ENCODE measurements at places on chromosomes 1 and 21.

- DNase-seq: no peak
These were observed 24.5 kb upstream of the GNPAT start for GRCh38 chr1:231216498-231216897.

DNA sequence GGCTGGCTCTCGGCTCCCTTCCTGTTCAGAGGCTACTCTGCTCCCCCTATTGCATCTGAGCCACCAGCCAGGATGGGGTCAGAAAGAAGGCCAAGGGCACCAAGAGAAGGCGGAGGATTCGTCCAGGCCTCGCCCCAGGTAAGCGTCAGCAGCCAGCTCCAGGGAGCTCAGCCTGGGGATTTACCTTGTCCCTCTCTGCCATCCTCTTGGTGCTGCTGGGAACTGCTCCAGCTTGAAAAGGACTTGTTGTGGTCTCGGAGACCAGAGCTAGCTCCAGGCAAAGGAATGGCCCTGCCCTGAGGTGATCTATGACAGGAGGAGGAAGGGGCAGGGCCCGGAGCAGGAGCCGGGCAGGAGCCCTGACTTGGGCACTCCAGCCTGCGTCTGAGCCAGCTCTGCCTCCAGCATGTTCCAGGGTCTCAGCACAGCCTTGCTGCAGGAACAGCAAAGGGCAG is 113.7 kb upstream of the IFFO2 start:
- DNase-seq: no peak

GRCh38 chr1:44919400-44919799 is 67.0 kb downstream of the EIF2B3 start:
- no peak for DNase-seq

- no peak for DNase-seq
These were observed 898.3 kb upstream of the B3GALT2 start for GRCh38 chr1:194084755-194085154.

DNA sequence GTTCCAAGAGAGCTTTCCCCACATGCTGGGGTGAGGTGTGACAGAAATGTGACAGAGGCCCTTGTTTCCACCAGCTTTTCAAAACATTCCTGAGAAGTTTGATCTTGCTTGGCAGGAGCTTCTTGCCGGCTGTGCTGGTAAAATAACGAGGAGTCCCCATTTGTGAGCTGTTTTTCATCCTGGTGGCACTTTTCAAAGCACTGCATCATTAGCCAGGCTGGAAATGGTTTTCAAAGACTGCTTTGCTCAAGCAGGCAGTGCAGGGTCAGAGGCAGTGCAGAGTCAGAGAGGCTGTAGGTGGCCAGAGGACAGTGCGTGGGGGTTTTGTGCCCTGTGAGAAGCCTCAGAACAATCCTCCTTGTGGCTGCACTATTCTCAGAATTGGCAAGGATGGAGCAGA is 75.8 kb upstream of the KCNA3 start:
- no peak for DNase-seq

GRCh38 chr1:197339106-197340060 is 71.3 kb downstream of the CRB1 start:
- DNase-seq: no peak

DNA sequence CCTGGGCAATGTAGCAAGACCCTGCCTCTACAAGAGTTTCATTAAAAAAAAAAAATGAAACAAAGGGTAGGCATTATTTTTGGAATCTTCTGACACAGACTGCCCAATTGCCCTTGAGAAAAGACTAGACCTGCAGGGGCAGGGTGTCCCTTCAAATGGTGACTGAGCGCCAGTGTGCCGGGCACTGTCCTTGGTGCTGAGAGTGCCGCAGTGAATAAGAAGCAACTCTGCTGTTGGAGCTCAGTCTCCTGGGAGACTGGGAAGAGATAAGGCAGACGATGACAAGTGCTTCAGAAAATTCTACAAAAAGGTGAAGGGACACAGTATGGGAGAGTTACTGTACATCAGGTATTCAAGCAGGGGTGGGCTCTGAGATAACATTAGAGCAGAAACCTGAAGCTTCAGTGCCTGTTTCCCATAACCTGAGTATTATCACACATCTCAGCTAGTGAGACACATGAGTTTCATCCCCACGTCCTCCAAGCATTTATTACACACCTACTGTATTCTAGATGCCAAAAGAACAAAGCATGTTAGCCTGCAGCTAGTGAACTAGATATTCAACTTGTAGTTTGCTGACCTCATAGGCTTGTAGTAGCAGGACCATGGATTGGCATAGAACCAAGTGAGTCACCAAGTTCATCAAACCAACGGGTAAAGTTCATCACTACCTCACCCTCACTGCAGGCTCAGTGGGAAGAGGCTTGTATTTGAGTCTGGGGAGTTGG is 18.4 kb upstream of the RPL11 start:
- DNase-seq: no peak

GRCh38 chr1:186849271-186849671 is 20.5 kb downstream of the PLA2G4A start:
- DNase-seq: no peak

- DNase-seq: no peak
These were observed 495 bp upstream of the NTRK1 start for GRCh38 chr1:156860113-156860627.

DNA sequence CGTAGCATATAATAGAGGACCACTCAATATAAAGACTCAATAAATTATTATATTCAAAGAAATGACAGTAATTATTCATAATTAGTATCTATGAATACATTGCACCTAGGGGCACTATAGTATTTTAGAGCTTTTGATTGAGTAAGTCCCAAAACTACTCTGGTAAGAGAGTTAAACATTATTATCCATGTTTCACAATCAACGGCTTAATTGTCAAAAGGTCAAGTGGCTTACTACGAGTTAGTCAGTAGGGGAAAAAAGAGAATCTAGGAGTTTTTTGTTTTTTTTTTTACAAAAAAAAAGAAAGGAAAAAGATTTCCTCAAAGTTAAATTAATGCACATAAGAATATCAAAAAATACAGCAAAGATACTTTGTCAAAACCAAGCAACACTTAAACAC is 20.4 kb upstream of the LAMC1 start:
- no peak for DNase-seq

DNA sequence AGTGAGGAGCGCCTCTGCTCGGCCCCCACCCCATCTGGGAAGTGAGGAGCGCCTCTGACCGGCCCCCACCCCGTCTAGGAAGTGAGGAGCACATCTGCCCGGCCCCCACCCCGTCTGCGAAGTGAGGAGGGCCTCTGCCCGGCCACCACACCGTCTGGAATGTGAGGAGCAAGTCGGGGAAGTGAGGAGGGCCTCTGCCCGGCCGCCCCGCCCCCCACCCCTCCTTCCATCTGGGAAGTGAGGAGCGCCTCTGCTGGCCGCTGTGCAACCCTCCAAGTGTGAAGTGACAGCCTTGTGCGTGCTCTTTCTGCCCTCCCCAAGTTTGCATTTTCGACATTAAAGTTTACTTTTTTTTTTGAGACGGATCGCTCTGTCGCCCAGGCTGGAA is 5.1 kb upstream of the ZZZ3 start:
- no peak for DNase-seq

GRCh38 chr1:119868176-119868575 is 28.1 kb downstream of the ADAM30 start:
- no peak for DNase-seq

DNA sequence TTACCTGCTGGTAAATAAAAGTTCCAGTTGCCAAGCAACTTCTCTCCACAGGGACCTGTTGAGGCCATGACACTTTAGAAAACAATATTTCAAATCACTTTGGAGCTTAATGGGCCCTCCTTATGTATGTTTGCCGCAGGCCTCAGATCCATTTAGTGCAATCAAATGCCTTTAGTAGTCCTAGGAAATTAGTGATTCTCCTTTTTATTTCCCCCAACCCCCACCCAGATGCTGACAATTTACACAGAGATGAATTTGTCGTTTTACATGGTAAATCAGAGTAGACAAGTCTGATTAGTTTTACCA is 83.6 kb downstream of the CLIC4 start:
- no peak for DNase-seq

DNA sequence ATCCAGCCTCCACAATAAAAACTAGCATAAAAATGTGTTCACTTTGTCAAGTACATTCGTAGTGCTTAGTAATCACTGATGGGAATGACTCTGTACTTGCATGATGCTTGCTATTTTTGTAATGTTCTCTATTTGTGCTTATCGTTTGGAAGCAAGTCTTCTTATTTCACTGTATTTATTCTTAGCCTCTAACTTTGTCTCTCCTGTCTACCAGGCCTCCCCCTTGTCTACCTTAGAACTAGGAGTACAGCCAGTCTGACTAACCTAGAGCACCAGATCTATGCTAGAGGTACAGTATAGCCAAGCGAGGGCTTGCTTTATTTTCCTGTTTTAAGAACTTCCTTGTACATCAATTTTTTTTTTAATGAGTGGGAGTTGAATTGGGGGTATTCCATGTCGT is 108.2 kb downstream of the VPS13D start:
- no peak for DNase-seq

DNA sequence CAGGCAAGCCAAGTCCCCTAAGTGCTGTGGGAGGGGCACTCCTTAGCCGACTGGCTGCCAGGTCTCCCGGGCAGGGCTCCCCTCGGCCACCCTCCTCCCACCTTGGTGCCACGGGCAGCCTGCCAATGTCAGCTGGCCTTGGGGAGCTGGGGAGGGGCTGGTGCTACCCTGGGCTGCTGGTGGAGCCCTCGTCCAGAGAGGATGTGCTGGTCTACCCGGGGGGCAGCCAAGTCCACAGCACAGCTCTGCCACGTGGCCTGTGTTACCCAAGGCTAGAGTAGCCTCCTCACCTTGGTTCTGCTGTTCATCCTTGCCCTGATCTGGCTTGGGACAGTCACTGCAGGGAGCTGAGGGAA is 42.9 kb downstream of the CRYAA start:
- DNase-seq: no peak

- no peak for DNase-seq
These were observed 941 bp downstream of the ARNT start for GRCh38 chr1:150875197-150876118.

DNA sequence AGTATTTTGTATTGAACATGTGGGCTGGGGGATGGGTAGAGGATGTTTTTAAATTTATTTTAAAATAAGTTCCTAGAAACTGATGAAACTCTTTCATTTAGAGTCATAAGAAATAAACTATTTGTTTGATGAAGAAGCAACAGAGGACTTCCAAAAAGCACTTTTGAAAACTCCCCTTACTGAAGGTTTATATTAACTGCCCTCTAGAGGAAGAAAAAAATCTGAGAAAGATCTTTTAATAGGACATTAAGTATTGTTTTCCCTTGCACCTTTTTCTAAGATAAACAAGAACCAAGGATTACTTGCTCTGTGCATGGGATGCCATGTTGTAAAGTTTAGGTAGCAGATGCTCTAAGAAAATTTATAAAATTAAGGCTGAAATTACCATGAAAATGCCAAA is 14.1 kb downstream of the DISP1 start:
- no peak for DNase-seq

GRCh38 chr1:55597910-55598309 is 382.7 kb upstream of the USP24 start:
- DNase-seq: no peak

GRCh38 chr1:160741612-160742348 is 2.7 kb downstream of the SLAMF7 start:
- no peak for DNase-seq

DNA sequence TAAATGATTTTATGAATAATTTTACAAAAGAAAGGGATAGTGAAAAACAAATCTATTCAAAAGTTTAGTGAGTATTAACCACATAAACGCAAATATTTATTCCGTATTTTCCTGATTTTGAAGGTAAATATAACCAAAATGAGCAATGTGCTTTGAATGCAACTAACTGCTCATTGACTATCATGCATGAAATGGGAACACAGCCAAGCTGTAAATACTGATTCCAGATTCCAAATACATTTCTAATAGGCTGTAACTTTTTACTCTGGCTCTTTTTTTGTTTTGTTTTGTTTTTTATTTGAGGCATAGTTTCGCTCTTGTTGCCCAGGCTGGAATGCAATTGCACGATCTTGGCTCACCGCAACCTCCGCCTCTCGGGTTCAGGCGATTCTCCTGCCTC is 41.8 kb downstream of the SELENOF start:
- no peak for DNase-seq

- no peak for DNase-seq
These were observed 22.9 kb downstream of the SUSD4 start for GRCh38 chr1:223341121-223341520.

GRCh38 chr1:33152685-33153432 is 29.0 kb downstream of the TRIM62 start:
- no peak for DNase-seq

GRCh38 chr1:156055281-156056048 is 883 bp downstream of the LAMTOR2 start:
- no peak for DNase-seq

DNA sequence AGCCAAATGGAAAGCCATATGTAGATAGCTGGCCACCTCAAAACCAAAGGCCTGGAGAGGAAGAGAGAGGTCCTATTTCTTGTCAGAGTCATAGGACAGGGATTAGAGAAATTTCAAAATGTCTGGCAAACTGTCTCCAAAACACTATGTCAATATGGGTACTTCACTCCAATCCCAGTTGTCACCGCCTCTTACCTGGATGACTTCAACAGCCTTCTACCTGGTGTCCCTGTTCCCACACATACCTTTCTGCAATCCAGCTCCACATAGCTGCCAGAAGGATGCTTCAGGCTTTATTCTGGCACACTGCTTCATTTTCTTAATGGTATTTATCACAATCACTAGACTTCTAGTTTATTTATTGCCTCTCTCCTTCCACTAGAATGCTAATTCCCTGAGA is 14.5 kb downstream of the PTGER3 start:
- DNase-seq: no peak

DNA sequence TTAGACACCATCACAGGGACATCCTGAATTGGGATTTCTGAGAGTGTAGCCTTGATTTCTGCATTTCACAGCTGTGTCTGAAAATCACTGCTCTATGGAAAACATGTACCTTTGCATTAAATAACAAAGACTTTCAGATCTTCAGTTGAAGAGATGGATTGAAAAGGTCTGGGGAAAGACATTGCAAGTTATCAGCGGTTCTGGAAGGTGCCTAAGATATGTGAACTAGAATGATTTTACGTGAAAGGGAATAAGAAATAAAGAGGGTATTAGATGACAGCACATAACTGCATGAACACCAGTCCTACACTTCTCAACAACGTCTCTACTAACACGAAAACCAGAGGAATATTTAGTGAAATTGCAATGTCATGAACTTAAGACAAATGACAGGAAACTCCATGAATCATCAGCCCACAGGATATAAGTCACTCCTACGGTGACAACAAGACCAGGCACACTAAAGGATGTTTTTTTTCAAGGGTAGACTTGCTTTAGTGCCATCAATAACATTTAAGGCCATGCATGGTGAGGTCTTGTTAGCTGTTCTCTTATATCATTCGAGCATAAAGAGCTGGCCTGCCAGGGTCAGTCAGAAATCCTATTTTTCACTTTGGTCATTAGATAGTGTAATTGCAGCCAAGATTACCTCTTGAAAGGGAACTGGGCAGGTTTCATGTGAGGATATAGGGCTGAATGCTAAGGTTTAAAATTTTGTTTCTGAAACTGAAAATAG is 283.1 kb downstream of the GRIK1 start:
- no peak for DNase-seq

GRCh38 chr1:66557157-66557556 is 23.2 kb downstream of the SGIP1 start:
- DNase-seq: no peak
